ENCODE measurements at places on chromosomes 1 and 21. TPM values are rescaled to one million over a fixed set of nuclear protein-coding genes. Genes with fewer than 3 reads are reported as not detected.

Gene GBP1
- total RNA-seq = 42.4 TPM

DNA sequence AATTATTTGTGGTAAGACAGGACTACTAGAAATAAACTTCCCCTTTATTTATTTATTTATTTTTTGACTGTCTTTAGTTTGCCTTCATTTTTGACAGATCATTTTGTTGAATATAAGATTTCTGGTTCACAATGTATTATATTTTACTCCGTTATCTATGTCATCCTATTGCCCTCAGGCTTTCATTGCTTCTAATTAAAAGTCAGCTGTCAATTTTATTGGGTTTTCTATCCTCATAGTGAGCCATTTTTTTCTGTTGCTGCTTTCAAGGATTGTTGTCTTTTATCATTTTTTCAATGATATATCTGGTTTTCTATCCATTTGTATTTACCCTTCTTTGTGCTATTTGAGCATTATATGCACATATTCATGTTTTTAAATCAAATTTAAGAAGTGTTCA is 866.2 kb downstream of the LRRIQ3 start:
- no peak for DNase-seq

Gene PADI3
- 15.8 TPM for total RNA-seq

- DNase-seq = no peak
Measured at GRCh38 chr1:109193653-109194590, 19.8 kb upstream of the SARS1 start.

DNA sequence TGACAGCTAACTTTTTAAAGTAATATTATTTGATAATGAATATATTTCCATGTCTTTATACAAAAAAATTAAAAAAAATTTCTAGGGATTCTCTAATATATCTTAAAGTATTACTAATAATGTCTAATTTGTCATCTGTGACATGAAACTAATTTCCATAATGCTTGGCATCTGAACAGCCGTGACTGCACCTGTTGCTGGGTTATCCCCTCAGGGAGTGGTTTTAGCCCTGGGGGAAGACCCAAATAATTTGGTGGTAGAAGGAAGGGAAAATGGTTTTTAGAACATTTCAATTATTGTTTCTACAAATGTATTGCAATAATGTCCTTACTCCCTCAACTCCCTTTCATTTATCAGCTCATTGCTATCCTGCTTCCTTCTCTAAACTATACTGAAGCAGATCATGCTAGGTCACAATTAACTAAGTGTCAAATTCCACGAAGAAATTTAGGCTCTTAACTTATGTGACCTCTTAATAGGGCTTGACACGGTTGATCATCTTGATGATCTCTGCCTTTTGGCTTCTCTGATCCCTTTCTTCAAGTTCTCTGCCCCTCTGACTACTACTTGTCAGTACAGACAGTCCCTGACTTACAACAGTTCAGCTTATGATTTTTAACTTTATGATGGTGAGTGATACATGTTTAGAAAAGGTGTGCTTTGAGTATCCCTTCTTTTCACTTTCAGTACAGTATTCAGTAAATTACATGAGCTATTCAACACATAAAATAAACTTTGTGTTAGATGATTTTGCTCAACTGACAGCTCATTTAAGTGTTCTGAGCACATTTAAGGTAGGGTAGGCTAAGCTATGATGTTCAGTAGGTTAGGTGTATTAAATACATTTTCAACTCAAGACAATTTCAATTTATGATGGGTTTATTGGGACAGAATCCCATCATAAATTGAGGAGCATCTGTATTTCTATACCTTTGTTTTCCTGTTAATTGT is 26.4 kb upstream of the DPH5 start:
- no peak for DNase-seq

DNA sequence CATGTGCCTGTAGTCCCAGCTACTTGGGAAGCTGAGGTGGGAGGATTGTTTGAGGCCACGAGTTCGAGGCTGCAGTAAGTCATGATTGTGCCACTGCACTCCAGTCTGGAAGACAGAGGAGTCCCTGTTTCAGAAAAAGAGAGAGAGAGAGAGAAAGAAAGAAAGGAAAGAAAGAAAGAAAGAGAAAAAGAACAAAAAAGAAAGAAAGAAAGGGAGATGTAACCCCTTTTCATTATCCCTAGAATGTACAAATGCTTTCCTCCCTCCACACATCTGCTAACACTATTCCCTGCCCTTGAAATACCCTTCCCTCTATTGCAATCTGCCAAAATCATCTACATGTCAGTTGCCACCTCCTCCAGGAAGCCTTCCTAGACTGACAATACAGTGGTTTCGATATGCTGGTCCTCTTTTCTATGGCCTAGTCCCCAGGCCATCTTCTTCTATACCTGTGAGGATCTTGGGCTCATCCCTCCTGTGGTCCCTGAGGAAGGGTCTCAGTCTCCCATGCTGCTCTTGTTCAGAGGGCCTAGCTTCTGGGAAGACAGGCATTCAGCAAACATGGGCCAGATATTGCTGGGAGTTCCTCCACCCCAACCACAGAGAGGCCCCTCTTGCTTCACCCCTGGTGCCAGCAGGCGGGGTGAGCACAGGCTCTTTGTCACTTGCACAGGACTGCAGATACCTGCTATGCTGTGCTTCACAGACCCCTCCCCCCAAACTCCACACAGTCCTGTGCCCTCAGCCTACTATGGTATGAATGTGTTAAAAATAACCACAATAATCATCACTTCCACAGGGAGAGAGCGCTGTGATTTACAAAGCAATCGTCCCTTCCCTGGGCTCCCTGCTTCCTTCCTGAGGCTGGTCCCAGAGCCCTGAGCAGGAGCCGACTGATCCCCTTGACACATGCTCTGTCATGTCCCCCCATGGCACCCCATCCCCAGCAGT is 14.1 kb downstream of the ADGRB2 start:
- DNase-seq = no peak

Gene LCA5L
- 0.89 TPM for total RNA-seq

DNA sequence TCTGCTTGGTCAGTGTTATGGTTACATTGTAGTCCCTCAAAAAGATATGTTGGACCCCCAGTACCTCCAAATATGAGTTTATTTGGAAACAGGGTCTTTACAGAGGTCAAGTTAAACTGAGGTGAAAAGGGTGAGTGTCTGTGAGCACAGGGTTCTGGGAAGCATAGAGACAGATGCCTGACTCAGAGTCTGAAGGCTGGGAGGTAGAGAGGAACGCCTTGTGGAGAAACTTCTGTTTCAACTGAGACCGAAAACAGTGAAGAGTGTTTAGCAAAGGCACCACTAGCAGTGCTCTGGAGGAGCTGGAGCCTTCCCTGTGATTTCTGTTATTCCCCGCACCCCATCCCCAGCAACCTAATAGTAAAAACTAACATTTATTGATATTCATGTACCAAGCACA is 65.2 kb upstream of the LRRC8D start:
- DNase-seq = no peak
